ENCODE measurements at places on chromosomes 6 and 20. TPM values are rescaled to one million over a fixed set of nuclear protein-coding genes. Genes with fewer than 3 reads are reported as not detected.

GRCh38 chr20:46047821-46048220, 18.8 kb downstream of the SLC12A5 start:
- no peak overlapping the region for H3K27ac ChIP-seq
- peaks cover 60% of the 10 kb centered on the region for H3K27me3 ChIP-seq
- H3K36me3 ChIP-seq = peaks cover 2% of the 10 kb centered on the region
- DNase-seq = no peak

GRCh38 chr20:20733943-20734342, 21.5 kb upstream of the RALGAPA2 start:
- peaks cover 15% of the 10 kb centered on the region for H3K27me3 ChIP-seq
- H3K4me3 ChIP-seq = no peak overlapping the region
- peaks cover 9% of the 10 kb centered on the region for H3K4me1 ChIP-seq
- no peak overlapping the region for H3K27ac ChIP-seq

GRCh38 chr6:46513533-46513932, 22.3 kb upstream of the RCAN2 start:
- peaks cover 22% of the 10 kb centered on the region for H3K27me3 ChIP-seq
- DNase-seq = no peak
- no peaks in the 10 kb centered on the region for H3K36me3 ChIP-seq
- no peak overlapping the region for H3K4me3 ChIP-seq
- no peaks in the 10 kb centered on the region for H3K4me1 ChIP-seq

Gene PSORS1C1
- total RNA-seq = not detected

GRCh38 chr20:7375905-7376304, 564.4 kb downstream of the HAO1 start:
- no peaks in the 10 kb centered on the region for H3K4me1 ChIP-seq
- H3K4me3 ChIP-seq = no peak overlapping the region
- H3K27ac ChIP-seq = no peak overlapping the region
- DNase-seq = no peak
- no peaks in the 10 kb centered on the region for H3K36me3 ChIP-seq

GRCh38 chr6:69825904-69826303, 29.1 kb upstream of the LMBRD1 start:
- no peak for DNase-seq
- H3K4me3 ChIP-seq = no peak overlapping the region
- no peaks in the 10 kb centered on the region for H3K36me3 ChIP-seq
- no peak overlapping the region for H3K27ac ChIP-seq

DNA sequence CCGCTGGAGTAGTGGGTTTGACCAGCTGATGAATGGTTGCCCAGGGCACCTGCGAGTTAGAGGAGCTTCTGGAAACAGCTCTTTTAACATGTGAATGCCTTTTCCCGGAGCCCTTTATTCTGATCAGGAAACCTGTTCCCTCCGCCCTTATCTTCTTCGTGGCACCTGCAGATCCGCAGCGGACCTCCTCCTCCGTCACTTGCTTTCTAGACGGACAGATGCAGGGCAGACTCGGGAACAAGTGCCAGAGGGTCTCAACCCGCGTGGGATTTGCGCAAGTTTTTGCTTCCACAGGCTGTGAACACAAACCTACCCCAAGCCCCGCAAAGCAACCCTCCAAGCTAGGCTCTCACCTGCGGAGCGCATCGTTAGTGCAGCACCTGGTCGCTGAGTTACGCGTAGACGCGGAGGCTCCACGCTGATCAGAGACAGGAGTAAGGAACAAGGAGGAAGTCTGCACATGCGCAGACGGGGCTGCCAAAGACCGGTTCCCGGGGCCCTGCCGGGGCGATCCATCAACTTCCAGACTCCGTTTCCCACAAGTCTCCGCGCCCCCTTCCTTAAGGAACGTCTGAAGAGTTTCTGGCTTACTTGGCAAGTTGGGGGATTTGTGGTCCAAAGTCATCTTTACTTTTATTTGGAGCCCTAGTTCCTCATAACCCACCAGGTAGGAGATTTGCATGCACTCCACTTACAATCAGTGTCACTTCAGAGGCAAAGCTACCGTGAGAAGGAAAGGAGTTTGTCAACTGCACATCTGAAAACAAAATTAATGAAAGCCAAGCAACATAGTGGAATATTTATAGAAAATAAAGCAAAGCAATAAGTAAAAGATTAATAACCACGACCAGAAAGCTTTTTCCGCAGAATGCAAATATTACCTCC, 52.7 kb upstream of the ELMO2 start:
- no peak overlapping the region for H3K4me3 ChIP-seq
- peaks cover 39% of the 10 kb centered on the region for H3K27me3 ChIP-seq
- no peak for DNase-seq
- no peaks in the 10 kb centered on the region for H3K4me1 ChIP-seq

Gene HLA-G
- 0.85 TPM for total RNA-seq

Data from T-helper 17 cell (primary cell).